ENCODE measurements at places on chromosomes 1 and 21.

- peak; percentile 74 for DNase-seq
These were observed 190.1 kb downstream of the HLX start for GRCh38 chr1:221069178-221069903.

DNA sequence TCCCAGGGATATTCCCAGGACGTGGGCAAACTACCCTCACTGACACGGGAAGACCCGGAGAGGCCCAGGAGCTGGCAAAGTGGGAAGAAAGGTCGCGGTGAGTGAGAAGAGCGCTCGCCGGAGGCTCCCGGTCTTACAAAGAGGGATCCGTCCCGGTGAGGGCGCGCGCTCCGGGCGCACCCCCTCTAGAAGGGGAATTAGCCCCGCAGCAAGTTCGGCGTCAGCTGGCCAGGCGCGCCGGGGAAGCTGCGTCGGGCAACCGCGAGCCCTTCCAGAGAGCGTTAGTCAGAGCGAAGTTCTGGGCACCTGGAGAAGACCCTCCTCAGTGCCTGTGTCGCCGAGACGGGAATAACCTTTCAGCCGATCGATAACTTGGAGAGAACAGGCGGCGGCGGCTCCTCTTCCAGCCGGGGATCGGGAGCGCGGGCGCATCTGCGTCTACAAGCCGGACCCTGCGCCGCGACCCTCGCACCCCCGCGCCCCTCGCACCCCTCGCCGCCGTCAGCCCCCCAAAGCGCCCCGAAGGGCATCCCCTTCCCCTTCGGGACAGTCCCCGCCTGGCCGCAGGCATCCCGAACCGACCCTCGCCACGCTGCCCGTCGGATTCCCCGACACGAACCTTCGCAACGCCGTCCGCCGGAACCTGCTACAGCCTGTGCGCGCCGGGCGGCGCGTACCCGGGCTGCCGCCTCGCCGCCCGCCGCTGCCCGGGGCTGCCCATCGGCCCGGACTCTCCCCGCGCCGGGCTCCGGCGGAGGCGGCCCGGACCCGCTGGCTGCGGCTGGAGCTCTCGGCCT is 485 bp downstream of the SIPA1L2 start:
- DNase-seq = no peak

DNA sequence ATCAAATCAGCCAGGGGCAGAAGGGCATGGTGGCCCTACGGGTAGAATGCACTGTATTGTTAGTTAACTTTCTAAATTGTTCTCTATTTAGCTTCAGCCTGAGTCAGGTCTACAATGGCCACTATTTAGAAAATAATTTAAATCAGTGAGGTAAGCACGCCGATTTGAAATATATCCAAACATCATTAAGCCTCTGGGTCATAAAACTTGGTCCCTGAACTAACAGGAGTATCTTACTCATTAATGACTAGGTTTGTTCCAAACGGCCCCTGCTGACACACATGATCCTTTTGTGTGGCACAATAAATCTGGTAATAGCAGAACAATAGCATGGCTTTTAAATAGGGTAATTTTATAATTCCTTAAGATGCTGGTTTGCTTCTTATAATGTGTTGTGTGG is 48.4 kb downstream of the STX6 start:
- DNase-seq = no peak

DNA sequence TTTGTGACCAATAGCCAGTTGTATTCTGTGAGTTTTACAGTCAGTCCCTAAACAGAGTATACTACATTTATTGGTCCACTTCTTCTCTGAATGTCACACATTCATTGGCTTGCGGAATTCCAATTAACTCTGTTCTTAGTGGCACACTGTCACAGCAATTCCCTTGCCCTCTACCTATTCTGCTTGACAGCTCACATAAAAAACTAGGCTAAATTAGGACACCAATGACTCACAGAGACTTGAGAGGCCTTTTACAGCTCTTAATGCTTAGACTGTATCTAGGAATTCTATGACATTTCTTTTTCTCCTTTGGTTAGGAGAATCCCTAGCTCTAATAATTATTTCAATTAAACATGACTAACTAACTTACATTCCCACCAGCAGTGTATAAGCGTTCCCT is 104.1 kb downstream of the NEGR1 start:
- no peak for DNase-seq

DNA sequence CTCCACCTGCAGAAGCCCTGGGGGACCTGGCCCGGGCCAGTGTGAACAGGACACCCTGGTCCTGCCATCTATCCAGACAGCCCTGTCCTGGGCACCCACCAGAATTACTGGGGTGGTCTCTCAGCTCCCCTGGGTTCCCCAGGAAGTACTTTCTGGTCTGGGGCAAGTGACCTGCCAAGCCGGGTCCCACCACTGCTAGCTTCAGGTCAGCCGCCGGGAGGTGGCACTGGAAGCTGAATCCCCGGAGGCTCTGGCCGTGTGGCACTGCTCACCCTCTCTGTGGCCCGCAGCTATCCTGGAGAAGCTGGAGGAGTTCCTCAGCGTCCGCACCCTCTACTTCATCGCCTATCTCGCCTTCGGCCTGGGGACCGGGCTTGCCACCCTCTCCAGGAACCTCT is 21.3 kb downstream of the SLC45A1 start:
- DNase-seq = no peak

- no peak for DNase-seq
These were observed 26.0 kb upstream of the CDCA8 start for GRCh38 chr1:37666241-37666867.

DNA sequence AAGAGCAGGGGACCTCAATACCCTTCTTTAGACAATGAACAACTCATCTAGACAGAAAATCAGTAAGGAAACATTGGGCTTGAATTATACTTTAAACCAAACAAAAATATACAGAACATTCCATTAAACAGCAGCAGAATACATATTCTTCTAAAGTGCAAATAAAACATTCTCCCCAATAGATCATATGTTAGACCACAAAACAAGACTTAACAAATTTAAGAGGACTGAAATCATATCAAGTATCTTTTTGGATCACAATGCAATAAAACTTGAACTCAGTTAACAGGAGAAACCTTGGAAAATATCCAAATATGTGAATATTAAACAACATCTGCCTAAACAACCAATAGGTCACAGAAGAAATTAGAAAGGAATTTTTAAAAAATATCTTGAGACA is 47.7 kb upstream of the HP1BP3 start:
- no peak for DNase-seq

- no peak for DNase-seq
These were observed 82.5 kb downstream of the PDE9A start for GRCh38 chr21:42735944-42736343.

GRCh38 chr1:24932284-24932683 is 2.2 kb upstream of the RUNX3 start:
- DNase-seq = peak; percentile 86

GRCh38 chr1:42676534-42677087 is 5.6 kb upstream of the YBX1 start:
- DNase-seq = no peak
